ENCODE measurements at places on chromosomes 5 and 9.

- no peak for DNase-seq
Measured at GRCh38 chr9:27659001-27659400, 85.7 kb upstream of the C9orf72 start.

DNA sequence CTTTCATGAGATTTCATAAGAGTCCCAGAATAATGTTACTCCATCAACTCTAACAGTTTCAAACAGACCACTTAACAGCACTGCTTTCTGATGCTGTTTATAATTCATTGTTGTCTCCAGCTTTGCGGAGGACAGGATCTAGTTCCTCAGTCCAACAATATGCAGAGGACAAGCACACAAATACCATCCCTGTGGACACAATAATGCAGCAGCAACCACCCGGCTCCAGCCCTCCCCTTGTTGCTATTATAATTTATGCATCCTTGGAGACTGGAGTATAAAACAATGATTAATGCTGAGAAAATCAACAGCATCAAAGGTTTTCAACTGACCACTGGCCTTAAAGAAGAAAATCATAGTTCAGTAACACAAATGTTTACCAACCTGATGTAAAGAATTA lies 108.3 kb downstream of the DENND1A start:
- no peak for DNase-seq

- no peak for DNase-seq
Measured at GRCh38 chr9:1057910-1058309, 7.8 kb downstream of the DMRT2 start.

DNA sequence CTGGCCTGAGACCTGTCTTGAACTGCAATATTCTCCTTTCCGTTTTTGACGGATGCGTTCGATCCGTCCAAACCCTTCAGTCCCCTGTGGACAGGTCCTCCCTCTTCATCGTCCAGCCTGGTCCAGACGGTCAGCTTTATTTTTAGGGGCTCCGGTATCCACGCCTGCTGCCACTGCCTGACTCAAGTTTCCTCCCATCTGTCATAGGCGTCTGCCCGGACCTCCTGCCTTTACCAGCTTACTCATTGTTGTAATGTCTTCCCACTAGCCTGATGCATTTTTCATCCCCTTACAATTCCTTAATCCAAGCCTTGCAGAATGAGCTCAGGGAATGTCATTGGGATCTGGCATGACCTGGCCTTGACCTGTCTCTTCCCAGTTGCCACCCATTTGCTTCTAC lies 145.8 kb downstream of the TENT4A start:
- DNase-seq, result no peak

DNA sequence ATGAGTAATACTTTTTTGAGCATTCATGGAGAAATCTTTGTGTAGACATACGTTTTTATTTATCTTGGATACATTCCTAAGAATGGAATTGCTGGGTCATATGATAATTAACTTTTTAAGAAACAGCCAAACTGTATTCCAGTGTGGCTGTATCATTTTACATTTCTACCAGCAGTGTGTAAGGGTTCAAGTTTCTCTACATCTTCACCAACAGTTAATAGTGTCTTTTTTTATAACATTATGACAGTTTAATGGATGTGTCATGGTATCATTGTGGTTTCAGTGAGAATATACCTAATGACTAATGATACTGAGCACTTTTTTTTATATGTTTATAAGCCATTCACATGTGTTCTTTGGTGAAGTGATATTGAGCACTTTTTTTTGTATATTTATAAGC lies 52.4 kb downstream of the NIPBL start:
- DNase-seq, result no peak

DNA sequence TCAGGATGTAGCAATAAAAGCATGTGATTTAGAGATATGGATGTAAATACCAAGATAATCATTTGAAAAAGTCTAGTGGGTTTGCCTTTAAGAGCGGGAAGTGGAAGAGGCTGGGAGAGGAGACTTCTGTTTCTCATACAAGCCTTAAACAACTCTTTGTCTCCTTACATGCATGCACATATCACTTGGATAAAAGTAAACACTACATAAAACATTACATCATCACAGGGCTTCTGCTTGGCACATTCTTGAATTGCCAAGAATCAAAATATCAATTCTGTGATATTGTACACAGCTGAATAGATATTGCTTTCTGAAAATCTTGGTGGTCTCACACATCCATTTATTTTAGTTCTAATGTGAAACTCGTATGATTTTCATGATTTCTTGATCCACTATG lies 57.6 kb downstream of the FOXD1 start:
- DNase-seq, result no peak

DNA sequence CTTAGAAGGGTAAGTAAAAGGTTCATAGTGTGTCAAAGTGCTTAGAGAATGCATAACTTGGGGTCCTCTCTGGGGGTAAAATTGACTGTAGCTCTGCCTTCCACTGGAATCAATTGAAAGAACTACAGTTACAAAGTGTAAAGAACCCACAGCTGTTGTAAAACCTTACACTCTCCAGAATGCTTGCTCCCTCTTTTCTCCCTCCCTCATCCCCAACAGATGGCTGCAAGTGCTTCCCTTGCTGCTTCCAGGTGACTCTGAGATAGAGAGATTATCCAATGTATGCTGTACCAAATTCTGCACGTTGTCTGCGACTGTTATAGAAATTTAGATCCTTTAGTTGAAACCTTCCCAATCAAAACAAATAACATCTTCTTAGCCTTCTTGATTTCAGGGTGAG lies 126.0 kb downstream of the STK32A start:
- no peak for DNase-seq
